H9 (cell line): ENCODE measurements at places on chromosomes 4 and X.

DNA sequence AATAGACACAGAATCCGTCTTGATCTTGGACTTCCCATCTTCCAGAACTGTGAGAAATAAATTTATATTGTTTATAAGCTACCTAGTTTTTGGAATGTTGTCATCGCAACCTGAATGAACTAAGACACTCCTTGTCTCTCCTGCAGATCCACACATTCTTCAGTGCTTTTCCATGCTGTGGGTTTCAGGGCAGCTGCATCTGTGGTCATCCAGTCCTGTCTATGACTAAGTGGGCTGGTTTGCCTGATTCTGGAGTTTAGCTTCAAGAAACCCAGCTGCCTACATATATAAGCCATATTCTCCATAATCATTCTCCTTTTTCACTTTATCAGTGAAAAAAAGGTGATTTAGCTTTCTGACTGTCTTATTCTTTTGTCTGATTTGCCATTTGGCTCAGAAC is 170.3 kb upstream of the KIT start:
- DNase-seq, result no peak

DNA sequence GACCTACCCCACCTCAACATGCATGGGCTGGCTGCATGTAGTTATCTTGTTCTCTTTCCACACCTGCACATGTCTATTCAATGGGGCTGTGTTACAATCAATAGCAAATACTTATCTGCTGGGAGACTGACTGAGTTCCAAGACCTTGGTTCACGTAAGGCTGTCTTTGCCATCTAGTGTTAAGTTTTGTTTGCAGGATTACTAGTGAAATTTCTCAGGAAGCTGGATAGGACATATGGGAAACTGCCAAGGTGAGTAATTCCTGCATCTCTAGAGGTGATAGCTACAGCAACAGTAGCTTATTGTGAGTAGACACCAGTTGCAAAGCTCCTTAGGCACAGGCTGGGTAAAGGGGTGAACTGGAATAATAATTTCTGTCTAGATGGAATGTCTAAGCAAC is 177.5 kb downstream of the ENOX2 start:
- no peak for DNase-seq

DNA sequence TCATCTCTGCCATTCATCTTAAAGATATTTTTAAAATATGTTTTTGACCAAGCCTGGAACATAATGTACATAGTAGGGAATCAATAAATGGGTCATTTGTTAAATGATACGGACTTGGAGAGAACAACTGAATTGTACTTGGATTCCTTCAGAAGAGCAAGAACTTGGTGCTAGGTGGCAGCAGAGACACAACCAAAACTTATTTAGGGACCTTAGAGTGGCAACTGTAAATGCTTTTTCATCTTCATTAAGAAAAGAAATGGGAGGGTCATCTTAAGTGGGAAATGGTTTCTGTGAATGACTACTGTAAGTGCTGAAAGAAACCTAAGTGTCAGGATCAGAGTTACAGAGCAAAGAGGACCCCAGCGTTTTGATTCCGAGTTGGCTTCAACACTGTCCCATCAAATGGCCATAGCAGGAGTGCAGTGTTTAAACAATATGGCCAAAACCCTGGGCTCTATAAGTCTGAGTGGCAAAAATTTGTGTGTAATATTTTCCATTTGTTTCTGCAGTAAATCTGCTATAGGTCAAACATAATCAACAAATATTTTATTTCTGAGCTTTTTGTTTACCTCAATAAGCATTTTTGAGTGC is 213.6 kb downstream of the PALLD start:
- no peak for DNase-seq

DNA sequence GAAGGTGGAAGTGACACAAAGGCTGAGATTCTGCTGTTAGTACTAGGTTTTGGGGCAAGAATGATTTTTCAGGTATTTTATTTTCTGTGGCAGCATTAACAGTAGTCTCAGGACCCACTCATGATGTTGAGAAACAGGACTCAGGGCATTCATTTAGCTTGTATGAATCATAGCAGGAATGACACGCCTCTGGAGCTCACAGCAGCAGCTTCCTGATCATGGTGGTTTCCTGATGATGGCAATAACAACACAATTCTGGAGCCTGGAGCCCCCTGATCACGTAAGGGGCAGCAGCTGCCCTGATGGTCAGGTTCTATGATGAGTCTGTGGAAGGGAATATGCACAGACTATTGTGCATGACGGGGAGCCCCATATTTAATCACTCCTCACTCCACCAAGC is 47.0 kb downstream of the TASL start:
- no peak for DNase-seq

- no peak for DNase-seq
Observed at GRCh38 chr4:71711985-71712348, 71.9 kb downstream of the GC start.

GRCh38 chr4:55447831-55448230 is 52.1 kb downstream of the TMEM165 start:
- DNase-seq, result no peak

- no peak for DNase-seq
Observed at GRCh38 chrX:21932292-21933002, 8.1 kb upstream of the SMS start.

GRCh38 chrX:110114260-110114776 is 111.4 kb downstream of the TMEM164 start:
- DNase-seq, result no peak

- peak; percentile 24 for DNase-seq
Observed at GRCh38 chrX:29066516-29066915, 479.3 kb downstream of the IL1RAPL1 start.

DNA sequence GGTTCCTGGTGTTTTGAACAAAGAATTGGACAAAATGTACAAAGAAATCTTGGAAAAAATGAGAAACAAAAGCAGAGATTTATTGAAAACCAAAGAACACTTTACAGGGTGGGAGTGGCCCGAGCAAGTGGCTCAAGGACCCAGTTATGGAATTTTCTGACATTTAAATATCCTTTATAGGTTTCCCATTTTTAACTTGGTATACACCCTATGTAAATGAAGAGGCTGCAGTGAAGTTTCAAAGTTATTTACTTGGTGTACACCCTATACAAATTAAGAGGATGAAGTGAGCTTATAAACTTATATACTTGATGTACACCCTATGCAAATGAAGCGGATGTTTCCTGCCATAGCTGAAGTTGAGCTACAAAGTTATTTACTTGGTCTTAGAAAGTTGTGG is 4.7 kb downstream of the NLRP2B start:
- DNase-seq, result no peak

- DNase-seq, result no peak
Observed at GRCh38 chrX:44784241-44784640, 59.6 kb upstream of the DUSP21 start.

DNA sequence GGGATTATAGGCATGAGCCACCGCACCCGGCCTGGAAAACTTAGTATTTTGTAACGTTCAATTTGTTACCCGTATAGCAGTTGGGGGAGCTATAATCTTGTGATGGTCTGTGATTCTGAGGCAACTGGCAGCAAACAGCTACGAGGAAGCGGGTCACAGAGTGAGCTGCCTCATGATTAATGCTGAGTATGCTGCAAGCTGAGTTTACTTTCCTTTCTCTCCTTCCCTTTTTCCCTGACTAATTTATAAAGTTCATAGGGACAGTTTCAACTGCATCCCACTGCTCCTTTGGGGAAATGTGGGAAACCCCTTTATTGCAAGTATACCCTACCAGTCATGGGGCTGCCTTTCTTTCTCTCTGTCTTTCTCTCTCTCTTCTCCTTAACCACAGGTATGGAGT is 17.7 kb upstream of the ELOVL6 start:
- DNase-seq, result no peak

- no peak for DNase-seq
Observed at GRCh38 chr4:8293131-8293975, 23.8 kb downstream of the HTRA3 start.

GRCh38 chr4:165516281-165516833 is 137.5 kb downstream of the CPE start:
- no peak for DNase-seq

DNA sequence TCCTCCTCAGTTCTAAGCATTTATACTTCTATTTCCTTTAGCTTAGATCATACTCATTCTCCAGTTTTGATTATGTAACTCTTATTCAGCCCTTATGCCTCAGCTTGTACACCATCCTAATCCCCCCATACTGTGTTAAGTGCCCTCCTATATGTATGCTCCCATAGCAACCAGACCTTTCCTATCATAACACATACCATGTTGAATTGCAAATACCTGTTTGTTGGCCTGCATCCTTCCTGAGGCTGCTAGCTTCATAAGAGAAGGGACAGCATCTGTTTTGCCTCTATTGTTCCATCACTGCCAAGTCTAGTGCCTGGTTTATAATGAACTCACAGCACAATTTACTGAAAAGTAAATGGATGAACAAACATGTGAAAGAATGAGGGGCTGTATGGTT is 443.7 kb downstream of the CENPC start:
- DNase-seq, result no peak

GRCh38 chr4:41052287-41052686 is 162.1 kb downstream of the APBB2 start:
- no peak for DNase-seq

GRCh38 chrX:37378404-37378803 is 29.2 kb downstream of the PRRG1 start:
- DNase-seq, result no peak

- no peak for DNase-seq
Observed at GRCh38 chr4:54392479-54392878, 163.4 kb downstream of the PDGFRA start.

DNA sequence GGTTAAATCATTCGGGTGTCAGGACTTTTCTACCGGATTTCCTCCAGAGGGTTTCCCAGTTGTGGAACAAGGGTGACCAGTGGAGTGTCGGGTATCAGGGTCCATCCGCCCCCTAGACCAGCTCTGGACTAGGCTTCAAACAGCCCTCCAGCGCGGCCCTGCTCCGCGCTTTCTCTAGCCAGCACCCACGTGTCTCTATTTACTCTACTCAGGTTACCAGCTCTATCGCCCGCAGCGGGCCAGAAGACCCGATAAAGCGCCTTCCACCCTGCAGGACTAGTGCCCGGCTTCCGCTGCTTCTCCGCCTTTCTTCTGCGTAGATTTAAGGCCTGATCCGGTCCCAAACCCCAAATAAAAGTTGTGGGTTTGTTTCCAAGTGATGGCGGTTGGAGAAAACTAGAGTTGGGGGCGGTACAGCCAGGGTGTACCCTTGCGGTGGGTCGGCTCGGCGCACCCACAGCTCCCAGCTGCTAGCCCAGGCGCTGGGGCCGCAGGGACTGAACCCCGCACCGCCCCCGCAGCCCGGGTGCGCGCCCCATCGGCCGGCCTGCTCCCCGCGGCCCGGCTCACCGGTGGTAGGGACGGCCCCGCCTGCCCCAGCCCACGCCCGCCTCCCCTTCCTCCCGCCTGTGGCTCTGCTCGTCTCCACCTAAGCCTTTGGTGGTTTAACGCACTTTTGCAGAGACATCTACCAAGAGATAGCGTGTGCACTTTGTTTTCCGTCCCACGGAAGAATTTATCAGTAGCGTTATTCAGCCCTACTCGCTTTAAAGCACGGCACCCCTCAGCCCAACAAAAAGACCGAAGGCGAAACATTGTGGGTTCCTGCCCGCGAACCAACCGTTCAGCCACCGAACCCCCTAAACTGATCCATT is 2.1 kb downstream of the LEF1 start:
- DNase-seq, result peak; percentile 85

- DNase-seq, result peak; percentile 66
Observed at GRCh38 chrX:136767104-136767941, 13.4 kb downstream of the ARHGEF6 start.

DNA sequence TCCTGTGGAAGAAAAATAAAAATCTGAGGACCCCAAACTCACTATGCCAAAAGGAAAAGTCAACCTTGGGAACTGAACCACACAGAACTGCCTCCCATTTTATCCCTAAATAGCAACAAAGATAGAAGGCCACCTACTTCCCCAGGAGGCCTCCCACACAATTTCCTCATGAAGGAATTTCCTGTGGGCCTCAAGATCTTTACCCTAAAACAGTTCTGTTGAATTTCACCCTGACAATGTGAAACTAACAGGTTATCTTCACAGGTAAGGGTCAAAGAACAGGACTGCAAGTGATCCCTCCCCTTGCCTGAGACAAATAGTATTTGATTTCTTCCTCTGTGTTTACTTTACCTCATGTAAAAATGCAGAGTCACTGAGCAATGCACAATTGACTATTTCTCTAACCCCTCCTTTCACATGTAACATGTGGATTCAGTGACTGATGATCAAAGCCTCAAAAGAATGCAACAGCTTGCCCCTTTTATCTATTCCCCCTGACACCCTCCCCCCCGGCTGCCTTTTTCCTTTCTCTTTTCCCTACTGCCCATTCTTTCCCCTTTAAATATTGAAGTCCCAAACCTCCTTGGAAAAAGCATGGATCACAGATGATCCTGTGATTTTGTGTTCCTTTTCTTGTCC is 33.3 kb downstream of the MEPE start:
- DNase-seq, result peak; percentile 65

- DNase-seq, result no peak
Observed at GRCh38 chr4:55435141-55435841, 39.5 kb downstream of the TMEM165 start.

- DNase-seq, result no peak
Observed at GRCh38 chrX:106955004-106955772, 35.0 kb downstream of the CLDN2 start.

GRCh38 chrX:71057848-71058530 is 10.1 kb downstream of the SNX12 start:
- DNase-seq, result no peak

DNA sequence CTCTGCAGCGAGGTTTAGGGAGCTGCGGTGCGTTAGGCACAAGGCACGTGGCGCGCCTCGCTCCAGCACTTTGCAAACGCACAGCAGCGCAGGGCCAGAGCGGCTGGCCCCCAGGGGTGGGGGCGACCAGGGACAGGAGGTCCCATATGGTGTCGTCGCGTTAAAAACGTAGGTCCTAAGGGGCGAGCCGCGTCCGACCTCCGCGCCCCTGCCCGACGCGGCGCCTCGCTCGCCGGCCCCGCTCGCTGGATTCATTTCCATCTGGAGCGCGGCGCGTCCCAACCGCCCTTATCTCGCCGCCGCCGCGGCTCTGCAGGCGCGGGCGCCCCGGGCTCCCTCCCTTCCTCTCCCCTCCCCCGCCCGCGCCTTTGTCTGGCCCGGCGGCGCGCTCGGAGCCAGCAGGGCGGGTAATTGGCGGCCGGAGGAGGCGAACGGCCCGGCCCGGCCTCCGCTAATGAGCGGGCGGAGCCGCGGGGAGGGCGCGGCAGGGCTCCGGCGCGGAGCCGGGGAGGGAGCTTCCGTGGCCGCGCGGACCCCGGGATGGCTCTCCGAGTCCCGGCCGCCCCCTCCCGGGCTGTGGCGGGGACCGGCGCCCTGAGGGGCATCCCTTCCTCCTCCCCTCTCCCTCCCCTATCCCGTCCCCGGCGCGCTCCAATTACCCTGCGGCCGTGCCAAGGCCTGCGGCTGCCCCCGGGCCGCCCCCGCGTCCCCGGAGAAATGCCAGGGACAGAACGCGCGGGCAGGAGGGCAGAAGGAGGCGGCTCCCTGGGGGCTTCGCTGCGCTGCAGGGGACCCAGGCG is 409.0 kb downstream of the BCOR start:
- DNase-seq, result peak; percentile 75

- no peak for DNase-seq
Observed at GRCh38 chrX:146481735-146482134, 327.8 kb upstream of the CXorf51B start.

DNA sequence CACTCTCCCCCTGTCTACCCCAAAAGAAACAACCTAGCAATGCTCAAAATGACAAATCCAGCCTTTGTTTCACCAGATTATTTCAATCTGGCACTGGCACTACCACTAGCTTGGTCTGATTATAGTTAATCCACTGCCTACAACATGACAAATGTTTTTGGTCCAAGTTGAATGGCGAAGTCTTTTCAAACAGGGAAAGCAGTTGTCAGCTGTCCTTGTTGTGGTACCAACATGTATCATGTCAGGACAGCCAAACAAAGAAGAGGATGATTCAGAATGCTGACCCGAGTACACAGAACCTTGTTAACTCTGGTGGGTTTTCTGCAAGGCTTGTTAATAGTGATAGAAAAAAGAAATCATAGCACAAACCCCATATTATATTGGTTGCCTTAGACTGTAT is 160.8 kb upstream of the ANK2 start:
- DNase-seq, result no peak
